Stimulated activated CD4-positive, alpha-beta T cell treated with anti-CD3 and anti-CD28 coated beads, TNF-alpha, amount 100 ng/mL, for 24 hours (primary cell): ENCODE measurements at places on chromosomes 5 and 9.

GRCh38 chr9:34793428-34793827, 83.5 kb upstream of the CCL21 start:
- no peak for DNase-seq

GRCh38 chr9:72486594-72486955, 34.8 kb upstream of the TMC1 start:
- DNase-seq: no peak

- DNase-seq: no peak
Measured at GRCh38 chr9:124475868-124476690, 25.8 kb downstream of the ADGRD2 start.

- DNase-seq: no peak
Measured at GRCh38 chr9:105712773-105713172, 18.4 kb downstream of the TMEM38B start.

- no peak for DNase-seq
Measured at GRCh38 chr9:86667307-86667706, 280.0 kb downstream of the GAS1 start.

DNA sequence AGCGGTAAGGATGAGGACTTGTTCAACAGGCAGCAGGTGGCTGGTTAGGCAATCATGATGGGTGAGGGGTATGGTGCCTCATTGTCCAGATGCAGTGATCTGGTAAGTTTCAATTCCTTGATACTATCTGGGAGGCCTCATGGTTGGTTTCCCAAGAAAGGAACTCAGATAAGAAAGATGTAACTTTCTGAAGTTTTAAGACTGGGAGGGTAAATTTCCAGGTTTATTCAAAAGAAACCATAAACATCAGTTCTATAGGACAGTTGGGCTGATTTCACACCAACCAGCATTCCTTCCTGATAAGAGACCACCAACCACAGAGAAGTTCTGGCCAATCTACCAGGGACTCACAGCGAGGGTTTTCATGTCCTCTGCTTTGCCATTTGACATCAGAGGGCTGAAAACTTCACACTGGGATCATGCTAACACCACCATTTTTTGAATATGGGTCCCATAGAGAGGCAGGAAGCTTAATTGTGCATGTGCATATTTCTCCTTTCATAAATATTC, 773 bp upstream of the AGGF1 start:
- no peak for DNase-seq

GRCh38 chr5:143775258-143775657, 36.7 kb upstream of the HMHB1 start:
- DNase-seq: no peak

- no peak for DNase-seq
Measured at GRCh38 chr5:138700581-138701362, 52.5 kb upstream of the CTNNA1 start.

DNA sequence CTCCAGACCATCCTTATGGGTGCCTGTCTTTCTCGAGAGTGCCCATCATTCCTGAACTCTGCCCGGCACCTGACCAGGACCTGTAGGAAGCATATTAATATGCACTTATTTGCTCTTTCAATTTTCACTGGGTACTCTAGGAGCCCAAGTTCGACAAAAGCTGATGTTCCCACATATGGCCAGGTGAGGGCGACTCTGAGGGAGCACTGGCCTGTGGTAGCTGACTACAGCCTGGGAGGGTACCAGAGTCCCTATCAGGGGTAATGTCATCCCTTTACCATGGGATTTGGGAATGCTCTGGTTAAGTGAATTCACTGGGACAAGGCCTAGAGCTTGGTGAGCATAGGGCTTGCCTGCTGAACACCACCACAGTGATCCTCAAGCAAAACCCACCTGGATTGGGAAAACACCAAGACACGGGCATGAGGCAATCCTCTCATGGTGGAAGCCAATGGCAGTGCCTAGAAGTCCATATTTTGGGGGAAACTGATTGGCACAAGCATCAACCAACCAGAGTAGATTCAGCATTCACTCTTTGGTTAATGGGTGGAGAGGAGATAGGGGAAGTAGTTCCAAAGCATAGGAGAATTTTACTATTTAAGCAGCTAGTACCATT, 112.2 kb downstream of the MTX3 start:
- DNase-seq: no peak

DNA sequence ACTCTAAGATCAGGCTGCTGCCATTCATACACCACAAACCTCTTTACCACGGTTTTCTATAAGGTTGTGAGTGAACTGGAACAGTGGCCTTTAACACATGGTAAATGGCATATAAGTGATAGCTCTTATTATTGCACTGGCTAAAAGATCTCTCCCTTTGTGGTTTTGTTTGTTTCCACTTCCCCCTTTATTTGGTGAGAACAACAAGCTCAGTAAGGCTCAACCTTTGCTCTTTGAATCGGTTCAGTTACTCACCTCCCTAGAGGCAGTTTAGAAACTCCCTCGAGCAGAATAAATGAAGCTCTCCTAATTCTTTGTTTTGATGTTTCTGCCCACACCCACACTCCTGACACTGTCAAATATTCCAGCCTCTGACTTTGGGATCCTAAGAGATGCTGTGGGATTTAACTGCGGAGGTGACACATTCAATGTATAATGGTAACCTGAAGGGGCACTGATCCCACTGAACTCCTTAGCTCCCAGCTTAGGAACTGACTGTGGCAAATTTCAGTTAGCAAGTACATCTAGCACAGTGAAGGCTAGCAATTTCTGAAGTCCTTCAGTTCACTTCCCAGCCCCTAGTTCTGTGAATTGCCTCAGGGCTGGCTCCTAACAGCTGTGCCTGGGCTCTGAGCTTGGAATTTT, 22.5 kb upstream of the RAD23B start:
- DNase-seq: no peak

DNA sequence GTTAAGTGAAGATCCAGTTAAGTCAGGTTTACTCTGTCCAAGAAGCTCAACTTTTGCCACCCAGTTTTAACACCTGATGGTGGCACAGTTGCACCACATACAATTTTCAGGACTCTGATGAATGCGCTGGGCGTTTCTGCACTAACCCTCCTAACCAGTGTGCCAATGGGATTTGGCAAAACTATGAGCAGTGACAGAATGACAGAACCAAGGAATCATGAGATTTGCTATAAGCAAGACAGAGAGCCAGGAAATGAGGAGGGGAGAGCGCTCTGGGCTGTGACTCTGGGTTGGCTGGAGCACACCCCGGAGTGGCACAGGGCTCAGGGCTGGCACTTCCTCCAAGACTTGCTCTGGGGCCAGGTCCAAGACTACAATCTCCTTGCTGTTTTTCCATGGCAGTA, 84.1 kb downstream of the SH3PXD2B start:
- DNase-seq: no peak

DNA sequence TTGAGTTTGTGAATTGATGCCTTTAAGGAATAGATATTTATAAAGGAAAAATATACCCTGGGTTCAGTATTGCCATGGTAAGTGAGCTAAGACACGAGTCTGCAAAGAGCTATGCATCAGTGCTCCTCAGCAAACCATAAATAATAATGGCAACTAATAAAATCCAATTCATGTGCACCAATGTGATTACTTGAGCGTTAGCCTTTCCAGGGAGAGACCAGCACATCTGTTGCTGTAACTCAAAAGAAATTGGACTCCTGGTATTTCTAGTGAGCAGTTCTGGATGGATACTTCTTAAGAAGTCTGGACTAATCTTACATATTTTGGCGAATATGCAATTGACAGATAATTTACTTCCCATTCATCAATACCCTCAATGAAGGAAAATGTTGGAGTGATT, 373.3 kb downstream of the ARHGEF28 start:
- no peak for DNase-seq

- DNase-seq: no peak
Measured at GRCh38 chr5:127834554-127834953, 131.4 kb downstream of the CCDC192 start.

DNA sequence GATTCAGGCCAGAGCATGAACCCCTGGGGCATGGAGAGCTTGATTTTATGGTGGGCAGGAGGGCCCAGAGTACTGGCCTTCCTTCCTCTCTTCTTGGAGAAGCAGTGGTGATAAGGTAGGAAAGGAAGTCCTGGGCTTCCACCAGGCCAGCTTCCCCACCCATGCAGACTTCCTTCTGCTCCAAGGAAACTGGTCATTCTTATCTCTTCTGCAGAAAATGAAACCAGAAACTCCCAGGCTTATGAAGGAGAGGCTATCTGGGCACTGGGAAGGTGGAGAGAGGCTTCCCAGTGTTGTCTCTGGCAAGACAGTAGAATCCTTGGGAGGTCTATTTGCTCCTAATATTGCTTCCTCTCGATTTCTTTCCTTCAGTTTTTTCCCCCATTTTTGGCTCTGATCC, 110.5 kb upstream of the EQTN start:
- no peak for DNase-seq

- no peak for DNase-seq
Measured at GRCh38 chr9:115146581-115147021, 28.6 kb upstream of the TNC start.

- no peak for DNase-seq
Measured at GRCh38 chr9:109499093-109499630, 1.1 kb upstream of the PTPN3 start.

- no peak for DNase-seq
Measured at GRCh38 chr5:132013006-132013689, 1.7 kb upstream of the ACSL6 start.

GRCh38 chr9:128098297-128099230, 29.0 kb downstream of the PTGES2 start:
- peak; percentile 34 for DNase-seq

DNA sequence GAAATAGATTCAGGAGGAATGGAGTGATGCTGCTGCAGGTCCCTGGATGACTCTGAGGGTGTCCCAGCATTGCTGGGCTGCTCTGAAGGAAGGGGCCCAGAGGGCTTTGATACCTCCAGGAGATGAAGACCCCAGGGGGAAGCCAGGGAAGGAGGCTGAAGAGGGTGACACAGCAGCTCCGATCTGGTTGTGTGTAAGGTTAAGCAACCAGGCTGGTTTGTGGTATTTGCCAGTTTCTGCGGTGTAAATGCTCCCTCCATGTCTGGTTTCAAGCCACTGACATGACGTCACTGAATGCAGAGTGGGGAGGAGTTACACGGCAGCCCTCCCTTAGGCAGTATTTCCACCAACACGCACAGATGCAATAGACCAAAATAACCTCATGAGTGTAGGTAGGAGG, 40.0 kb upstream of the ORM1 start:
- no peak for DNase-seq

DNA sequence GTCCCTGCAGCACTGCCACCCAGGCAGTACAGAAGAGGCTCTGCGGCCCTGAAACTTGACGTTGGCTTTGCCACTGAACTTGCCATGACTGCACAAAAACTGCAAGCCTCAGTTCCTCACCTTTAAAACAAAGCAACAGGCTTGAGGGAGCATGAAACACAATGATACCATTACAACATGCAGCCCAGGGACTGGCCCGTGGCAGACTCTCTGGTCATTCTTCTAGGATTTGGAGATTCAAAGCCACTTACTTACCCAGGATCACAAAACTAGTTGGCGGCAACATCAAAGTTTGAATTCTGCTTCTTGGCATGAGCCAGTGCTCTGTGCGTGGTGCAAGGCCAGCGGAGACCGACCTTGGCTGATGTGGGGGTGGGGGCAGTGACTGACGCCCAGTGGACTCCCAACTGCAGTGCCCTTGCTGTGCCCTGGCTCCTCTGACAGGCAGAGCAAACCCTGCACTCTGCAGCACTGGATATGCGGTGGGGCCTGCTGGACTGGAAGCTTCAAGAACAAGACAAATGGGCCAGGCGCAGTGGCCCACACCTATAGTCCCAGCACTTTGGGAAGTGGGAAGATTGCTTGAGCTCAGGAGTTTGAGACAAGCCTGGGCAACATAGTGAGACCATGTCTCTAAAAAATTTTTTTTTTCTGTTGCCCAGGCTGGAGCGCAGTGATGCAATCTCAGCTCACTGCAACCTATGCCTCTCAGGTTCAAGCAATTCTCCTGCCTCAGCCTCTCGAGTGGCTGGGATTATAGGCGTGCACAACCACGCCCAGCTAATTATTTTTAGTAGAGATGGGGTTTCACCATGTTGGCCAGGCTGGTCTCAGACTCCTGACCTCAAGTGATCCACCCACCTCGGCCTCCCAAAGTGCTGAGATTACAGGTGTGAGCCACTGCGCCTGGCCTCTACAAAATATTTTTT, 18.9 kb downstream of the SQSTM1 start:
- DNase-seq: no peak

DNA sequence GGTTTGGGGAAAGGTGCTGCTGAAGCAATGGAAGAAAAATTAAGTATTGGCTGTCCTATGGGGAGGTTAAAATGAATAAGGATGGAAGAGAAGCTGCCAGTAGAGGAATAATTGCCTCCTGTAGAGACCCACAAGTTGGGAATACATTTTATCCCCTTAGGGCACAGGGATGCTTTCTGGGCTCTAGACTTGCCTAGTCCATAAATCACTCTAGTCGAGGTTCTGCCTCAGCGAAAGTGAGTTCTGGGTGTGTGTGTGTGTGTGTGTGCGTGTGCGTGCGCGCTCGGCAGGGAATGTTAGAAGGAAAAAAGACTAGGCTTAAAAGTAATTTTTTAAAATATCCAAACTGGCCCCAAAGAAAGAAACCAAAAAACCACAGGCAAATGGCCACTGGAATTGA, 291.6 kb downstream of the DOCK8 start:
- no peak for DNase-seq

GRCh38 chr9:122209451-122209850, 19.3 kb downstream of the LHX6 start:
- no peak for DNase-seq

GRCh38 chr5:81819556-81820317, 68.8 kb upstream of the SSBP2 start:
- no peak for DNase-seq

- DNase-seq: peak; percentile 63
Measured at GRCh38 chr9:99266255-99267023, 44.4 kb downstream of the SEC61B start.

GRCh38 chr5:73464016-73464745, 15.6 kb upstream of the FOXD1 start:
- DNase-seq: no peak

GRCh38 chr5:147190331-147190730, 44.5 kb upstream of the STK32A start:
- DNase-seq: no peak

GRCh38 chr9:21852754-21853153, 50.3 kb downstream of the MTAP start:
- DNase-seq: no peak

- no peak for DNase-seq
Measured at GRCh38 chr9:93597142-93597706, 20.8 kb downstream of the PHF2 start.

DNA sequence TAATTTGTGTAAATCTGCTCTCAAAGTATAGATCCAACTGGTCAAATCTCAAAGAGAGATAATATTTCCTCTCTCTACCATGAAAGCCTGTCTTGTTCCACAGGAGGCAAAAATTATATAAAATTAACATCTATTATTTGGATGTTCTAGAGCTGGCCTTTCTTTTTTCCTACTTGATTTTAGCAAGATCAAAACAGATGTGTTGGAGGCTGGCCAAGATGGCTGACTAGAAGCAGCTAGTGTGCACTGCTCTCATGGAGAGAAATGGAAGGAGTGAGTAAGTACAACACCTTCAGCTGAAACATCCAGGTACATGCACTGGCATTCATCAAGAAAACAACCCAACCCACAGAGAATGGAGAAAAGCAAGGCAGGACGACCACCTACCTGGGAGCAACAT, 298.6 kb upstream of the SLC24A2 start:
- no peak for DNase-seq
